ENCODE measurements at places on chromosomes 12 and 14. TPM values are rescaled to one million over a fixed set of nuclear protein-coding genes. Genes with fewer than 3 reads are reported as not detected.

Gene KRT72
- total RNA-seq = 10.2 TPM

Gene KERA
- not detected for total RNA-seq

Gene CMA1
- not detected for total RNA-seq

Gene PRKD1
- total RNA-seq = not detected

Data from mononuclear cell (primary cell).